ENCODE measurements at places on chromosomes 7 and 10. TPM values are rescaled to one million over a fixed set of nuclear protein-coding genes. Genes with fewer than 3 reads are reported as not detected.

The SLC16A9 gene
- 0.25 TPM for total RNA-seq

The WIPF3 gene
- total RNA-seq: not detected

The LRRC17 gene
- total RNA-seq: 95.6 TPM

The FZD8 gene
- total RNA-seq: 8.8 TPM

The PKD2L1 gene
- total RNA-seq: not detected

The GPER1 gene
- total RNA-seq: 6.4 TPM

The ZNF727 gene
- not detected for total RNA-seq

The TAS2R41 gene
- total RNA-seq: not detected

The SORBS1 gene
- 0.74 TPM for total RNA-seq

The ETV1 gene
- 75.7 TPM for total RNA-seq

The ADRB1 gene
- total RNA-seq: not detected

The SPDYE1 gene
- total RNA-seq: not detected

The FAM131B gene
- total RNA-seq: 3.2 TPM

The ADAM12 gene
- 82.7 TPM for total RNA-seq

The EPDR1 gene
- 27.8 TPM for total RNA-seq

The CUL2 gene
- 28.1 TPM for total RNA-seq

The IKZF1 gene
- not detected for total RNA-seq

The CEP55 gene
- total RNA-seq: 2.7 TPM

The RINT1 gene
- total RNA-seq: 18.1 TPM

The C10orf62 gene
- total RNA-seq: not detected

The BET1 gene
- total RNA-seq: 48.3 TPM

The R3HCC1L gene
- 10.8 TPM for total RNA-seq

The EGFR gene
- total RNA-seq: 147 TPM

The ITIH2 gene
- total RNA-seq: not detected

The ARL4A gene
- total RNA-seq: 13.2 TPM

The SPDYE9 gene
- 0.08 TPM for total RNA-seq

The GPC2 gene
- total RNA-seq: 1.2 TPM

The NUDT1 gene
- total RNA-seq: 8.3 TPM

The AKR1E2 gene
- total RNA-seq: 4.6 TPM

The VIPR2 gene
- not detected for total RNA-seq

The NOM1 gene
- total RNA-seq: 10.8 TPM

The DGKI gene
- 4.7 TPM for total RNA-seq

The FEZF1 gene
- total RNA-seq: not detected

The PGAM2 gene
- total RNA-seq: not detected

The CDHR3 gene
- total RNA-seq: 19.6 TPM

The SVOPL gene
- total RNA-seq: not detected

The LBX1 gene
- 0.08 TPM for total RNA-seq

The NUTM2B gene
- 0.09 TPM for total RNA-seq

The SLC26A3 gene
- not detected for total RNA-seq

The TMEM176B gene
- total RNA-seq: not detected

The PAPOLB gene
- total RNA-seq: not detected
